NCI-H526 treated with DMSO at 0.1 percent for 48 hours (cell line): ENCODE measurements at places on chromosomes 6 and 20.

GRCh38 chr6:50549026-50549425, 164.3 kb upstream of the TFAP2D start:
- DNase-seq = no peak

DNA sequence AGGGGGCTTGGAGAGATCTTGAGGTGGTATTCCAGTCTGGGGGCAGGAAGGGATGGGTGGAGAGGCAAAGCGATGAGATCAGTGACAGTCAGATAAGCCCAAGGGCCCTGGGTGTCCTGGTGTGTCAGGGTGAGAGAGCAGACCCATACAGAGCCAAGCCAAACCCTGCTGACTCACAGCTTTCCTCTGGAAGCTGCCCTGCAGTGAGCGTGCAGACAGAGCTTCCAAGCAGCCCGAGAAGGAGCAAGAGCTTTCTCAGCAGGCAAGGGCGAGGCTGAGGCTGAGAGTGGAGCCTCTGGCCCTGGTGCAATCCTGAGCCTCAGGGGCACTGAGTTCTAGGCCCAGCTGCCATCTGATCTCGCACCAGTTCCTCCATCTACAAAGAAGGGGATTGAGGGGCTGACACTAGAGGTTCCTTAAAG, 91.1 kb upstream of the HIVEP1 start:
- no peak for DNase-seq

DNA sequence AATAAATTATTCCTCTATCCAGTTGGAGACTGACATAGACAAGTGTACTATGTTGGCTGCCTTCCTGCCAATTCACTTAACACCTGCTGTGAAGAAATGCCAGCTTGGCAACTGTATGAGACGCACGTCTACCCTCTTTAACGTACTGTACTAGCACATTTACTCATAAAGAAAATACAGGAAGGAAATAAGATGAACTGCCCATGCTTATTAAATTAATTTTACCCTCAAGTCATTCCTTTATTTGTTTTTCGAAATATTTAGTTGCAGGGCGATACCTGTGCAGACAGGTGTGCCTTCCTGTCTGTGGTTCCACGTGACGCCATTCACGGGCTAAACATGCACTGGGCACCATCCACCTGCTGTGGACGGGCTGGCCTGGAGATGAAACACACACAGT, 52.0 kb downstream of the PSMG4 start:
- DNase-seq = no peak

DNA sequence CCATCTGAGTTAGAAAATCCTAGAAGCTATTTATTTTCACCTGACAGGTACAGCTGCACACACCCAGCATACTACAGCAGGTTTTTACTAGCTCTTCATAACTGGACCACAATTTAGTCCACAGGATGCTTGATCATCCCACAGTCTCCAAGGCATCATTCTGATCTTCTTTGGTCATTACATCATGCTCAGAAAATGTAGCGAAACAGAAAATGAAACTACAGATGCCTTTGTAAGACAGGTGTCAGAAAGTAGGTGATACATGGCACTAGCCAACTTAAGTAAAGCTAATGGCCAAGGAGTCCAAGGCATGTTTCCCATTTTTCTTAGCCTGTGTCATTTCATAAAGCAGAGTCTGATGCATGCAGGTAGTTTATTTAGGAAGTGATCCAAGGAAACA, 102.3 kb downstream of the HTR1B start:
- no peak for DNase-seq

- DNase-seq = no peak
Measured at GRCh38 chr6:170084166-170084730, 206.6 kb downstream of the DLL1 start.

DNA sequence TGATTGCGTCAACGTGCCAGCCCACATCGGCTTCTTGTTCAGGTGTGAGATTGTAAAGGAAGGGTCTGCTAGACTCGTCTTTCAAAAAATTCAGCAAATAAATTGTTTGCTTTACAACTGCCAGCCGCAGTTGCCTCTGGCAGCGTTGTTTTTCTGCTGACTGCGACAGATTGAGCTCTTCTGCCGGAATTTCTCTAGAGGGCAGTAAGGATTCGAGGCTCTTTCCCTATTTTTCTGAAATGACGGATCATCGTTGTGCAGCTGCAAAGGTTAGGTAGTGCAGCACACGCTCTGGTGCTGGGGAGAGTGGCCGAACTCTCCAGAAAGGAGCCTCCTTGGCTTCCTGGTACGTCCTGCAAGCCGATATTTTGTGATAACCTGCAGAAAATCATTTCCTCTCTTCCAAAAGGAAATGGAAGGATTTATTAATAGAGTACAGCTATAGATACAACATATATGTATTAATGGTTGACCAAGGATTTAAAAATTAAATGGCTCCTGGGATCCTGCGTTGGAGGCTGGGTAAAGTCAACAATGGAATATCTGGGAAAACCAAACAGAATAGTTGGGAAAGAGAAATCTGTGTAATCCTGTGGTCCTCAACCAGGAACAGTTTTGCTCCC, 121.9 kb upstream of the ZFP64 start:
- peak; percentile 48 for DNase-seq

- DNase-seq = no peak
Measured at GRCh38 chr20:37172836-37173235, 6.3 kb upstream of the RPN2 start.

GRCh38 chr6:33112148-33112547, 36.4 kb downstream of the HLA-DPB1 start:
- DNase-seq = peak; percentile 30

DNA sequence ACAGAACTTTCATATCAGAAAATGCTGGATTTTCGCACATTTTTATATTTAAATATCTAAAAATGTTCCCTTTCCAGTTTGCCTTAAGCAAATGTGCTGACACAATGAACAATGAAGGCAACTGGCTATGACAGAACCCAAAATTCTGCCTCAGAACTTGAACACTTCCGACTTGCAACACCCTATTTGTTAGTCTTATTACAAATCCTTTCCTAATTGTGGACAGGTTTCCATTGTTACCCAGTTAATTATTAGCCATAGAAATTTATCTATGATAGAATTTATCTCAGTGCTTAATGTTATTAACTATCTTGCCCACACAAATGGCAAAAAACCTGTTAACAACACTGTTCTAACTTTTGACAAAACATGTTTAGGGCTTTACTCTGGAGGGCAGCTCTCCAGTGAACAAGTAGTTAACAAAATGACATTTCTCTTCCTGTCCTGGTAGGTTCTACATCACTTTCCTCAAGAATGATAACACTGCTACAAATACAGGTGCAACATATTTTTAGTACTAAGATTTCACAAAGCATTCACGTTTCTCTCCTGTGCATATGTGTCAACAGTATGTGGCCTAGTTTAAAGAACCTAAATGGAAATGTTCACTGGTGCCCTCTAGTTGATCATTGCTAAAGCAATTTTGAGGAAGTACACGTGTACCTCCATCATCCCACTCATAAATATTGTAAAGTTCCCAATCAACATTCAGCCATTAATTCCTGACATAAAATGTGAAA, 58.4 kb downstream of the HIVEP2 start:
- DNase-seq = no peak

GRCh38 chr20:37249304-37249703, 12.3 kb downstream of the GHRH start:
- DNase-seq = no peak

GRCh38 chr6:105609375-105609991, 206.6 kb upstream of the PREP start:
- DNase-seq = no peak

GRCh38 chr20:24777746-24778145, 171.3 kb upstream of the CST7 start:
- DNase-seq = no peak
